ENCODE measurements at places on chromosomes 1 and 21.
A peak's percentile ranks its signal among the peaks of the same experiment; 100 is the strongest.

GRCh38 chr1:219659005-219659600 lies 46.2 kb upstream of the ZC3H11B start:
- peak; percentile 23 for DNase-seq

DNA sequence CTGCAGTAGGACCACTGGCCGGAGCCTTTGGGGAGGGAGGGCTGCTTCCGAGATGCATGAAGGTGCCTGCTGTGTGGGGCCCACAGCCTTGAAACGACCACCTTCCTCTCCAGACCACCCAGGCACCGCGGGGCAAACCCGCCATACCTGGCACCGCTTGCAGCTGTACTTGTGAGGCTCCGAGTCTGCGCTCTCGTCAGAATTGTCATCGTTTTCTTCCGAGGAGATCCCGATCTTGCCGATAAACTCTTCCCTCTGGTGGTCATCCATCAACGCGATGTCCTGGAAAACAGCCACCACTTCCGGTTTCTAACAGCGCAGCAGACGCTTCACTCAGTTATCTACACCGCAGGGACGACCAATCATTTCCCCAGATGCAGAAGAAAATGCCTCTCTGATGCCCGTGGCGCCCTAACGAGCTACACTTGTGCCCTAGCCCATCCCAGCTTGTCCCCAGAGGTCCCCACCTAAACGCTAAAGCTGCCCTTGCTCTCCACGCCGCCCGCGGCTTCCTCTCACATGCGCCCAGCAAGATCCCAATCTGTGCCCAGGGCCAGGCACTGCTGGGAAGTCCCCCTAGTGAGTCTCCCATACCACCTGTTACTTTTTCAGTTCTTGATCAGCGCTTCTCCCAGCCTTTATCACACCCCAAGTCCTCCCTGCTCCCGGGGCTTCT lies 55.0 kb upstream of the RIPK4 start:
- no peak for DNase-seq

DNA sequence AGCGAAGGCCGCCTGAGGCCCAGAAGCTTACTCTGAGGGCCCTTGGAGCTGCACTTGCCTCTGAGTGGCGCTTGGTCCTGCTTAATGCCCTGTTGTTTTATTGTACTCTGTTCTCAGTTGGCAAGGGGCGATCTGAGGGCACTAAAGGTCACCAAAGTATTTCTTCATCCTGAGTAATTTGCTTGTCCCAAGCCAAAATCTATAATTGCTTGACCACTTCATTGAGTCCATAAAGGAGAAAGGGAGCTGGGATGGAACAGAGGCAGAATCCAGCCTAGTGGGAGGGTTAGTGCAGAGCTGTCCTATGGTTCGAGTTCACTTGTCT lies 376 bp upstream of the NUAK2 start:
- no peak for DNase-seq

DNA sequence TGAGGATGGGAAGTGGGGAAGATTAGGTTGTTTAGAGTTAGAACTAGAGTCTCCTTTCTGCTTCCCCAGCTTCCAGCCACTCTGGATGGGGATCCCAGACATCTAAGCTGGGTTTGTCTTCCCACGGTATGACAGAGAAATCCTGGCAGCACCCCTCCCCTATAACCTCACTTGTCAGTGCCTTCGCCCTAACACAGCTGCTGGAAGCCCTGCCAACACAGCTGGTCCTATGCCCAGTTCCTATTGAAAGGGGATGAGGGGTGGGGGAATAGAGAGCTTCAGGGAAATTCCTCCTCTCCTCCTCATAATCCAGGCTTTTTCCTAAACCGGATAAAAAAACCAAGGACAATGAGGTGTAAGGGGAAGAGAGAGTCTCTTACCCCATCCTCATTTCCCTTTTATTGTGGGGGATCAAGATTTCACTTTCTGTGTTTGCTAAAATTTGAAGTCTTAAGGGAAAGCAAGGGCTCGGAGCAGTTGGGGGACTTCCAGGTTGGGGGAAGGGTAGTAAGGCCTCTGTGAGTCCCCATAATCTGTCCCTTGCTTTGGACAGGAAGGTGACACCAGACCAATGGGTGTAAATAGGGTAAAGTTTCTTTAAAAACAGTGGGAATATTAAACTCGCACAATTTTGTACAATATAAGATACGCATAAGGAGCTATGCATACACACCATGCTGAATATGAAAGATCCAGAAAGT lies 590 bp downstream of the TMOD4 start:
- DNase-seq = no peak

DNA sequence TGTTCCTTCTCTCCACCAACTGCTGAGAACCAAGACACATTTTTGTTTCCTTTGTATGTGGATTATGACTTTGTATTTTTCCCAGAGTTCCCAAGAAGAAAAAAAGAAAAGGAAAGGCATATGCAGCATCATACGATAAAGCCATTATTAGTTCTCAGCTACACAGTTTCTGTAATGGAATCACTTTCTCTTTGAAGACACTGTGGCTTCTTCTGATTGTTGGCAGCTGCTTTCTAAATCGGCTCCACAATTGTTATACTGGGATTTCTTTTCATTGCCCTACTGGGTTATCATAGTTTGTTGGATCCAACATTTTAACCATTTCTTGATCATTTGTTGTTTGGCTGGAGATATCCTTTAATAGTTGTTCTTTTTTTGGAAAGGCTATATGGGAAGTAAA lies 89.5 kb upstream of the HIVEP3 start:
- no peak for DNase-seq

- peak; percentile 85 for DNase-seq
Measured at GRCh38 chr1:59029411-59030167, 245.7 kb upstream of the JUN start.

DNA sequence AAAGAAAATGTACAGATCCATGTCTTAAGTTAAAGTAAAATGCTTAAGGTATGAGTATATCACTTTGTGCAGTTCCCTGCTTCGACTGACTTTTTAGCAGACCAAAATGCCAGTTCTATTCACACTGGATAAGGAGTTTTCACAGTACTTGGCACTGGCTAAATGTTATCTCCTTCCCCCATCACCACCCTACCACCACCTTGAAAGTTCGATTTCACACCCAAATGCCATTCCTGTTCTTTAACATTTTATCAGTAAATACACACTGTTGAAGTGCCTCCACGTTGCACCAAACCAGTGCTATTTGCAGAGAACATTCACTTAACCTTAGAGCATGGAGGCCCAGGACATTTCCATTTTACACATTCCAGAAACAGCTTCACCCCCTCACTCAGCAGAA lies 100.0 kb downstream of the URB2 start:
- DNase-seq = no peak

GRCh38 chr1:223229756-223230155 lies 86.7 kb upstream of the TLR5 start:
- no peak for DNase-seq

- DNase-seq = peak; percentile 32
Measured at GRCh38 chr1:51551848-51552296, 32.8 kb upstream of the EPS15 start.

GRCh38 chr1:27372022-27372807 lies 2.4 kb downstream of the FCN3 start:
- DNase-seq = no peak

DNA sequence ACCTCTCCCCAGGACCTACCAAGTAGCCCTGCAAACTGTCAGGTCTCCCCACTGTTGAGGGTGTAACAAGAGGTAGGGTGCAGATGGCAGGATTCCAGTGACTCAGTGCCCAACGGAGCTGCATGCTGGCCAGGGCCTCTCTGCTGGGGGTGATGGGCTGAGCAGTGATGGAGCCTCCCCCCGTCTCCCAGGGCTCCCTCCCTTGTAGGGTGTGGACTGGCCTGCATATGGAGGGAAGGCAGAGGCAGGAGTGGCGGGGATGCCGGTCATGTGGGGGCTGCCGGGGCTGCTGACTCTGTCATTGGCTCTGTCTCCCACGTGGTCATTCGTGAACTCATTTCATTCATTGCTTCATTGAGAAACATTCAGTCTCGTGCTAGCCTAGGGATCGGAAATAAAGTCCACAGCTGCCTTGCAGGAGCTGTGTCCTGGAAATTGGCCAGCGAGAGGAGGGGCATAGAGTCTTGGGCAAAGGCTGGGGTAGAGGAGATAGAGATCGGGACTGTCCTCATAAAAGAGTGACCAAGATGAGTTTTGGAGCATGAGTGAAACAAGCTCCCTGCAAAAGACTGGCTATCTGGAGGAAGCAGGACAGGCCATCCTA lies 22.9 kb upstream of the DISP3 start:
- no peak for DNase-seq

DNA sequence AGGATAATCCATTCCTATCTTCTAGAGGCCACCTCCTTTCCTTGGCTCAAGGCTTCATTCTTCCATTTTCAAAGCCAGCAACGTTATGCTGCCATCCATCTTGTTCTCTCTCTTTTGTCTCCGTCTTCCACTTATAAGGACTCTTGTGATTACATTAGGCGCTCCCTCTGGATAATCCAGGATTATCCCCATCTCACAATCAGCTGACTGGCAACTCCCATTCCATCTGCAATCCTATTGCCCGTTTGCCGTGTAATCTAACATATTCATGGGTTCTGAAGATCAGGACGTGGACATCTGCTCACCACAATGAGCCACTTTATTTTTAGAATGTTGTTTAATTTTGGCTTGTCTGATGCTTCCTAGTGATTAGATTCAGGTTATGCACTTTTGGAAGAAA lies 89.3 kb downstream of the EBNA1BP2 start:
- DNase-seq = no peak

DNA sequence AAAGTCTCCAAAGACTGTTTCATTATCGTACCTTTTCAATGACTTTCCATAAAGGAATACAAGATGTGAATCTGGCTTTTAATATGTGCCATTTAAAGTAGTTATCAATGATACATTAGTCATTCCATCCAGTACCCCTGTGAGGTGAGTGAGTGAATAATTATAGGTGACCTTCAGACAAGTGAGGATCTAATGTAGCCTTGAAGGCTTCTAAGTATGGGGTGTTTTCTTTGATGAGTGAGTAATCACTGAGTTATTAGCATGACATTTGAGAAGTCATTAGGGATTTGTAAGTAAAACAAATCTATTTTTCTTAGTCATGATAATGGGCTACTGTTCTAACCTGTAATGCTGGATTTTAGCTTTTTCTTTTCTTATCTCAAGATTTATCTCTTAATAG lies 831.4 kb downstream of the ADGRL2 start:
- no peak for DNase-seq

GRCh38 chr1:66386712-66387111 lies 147.2 kb upstream of the SGIP1 start:
- no peak for DNase-seq

DNA sequence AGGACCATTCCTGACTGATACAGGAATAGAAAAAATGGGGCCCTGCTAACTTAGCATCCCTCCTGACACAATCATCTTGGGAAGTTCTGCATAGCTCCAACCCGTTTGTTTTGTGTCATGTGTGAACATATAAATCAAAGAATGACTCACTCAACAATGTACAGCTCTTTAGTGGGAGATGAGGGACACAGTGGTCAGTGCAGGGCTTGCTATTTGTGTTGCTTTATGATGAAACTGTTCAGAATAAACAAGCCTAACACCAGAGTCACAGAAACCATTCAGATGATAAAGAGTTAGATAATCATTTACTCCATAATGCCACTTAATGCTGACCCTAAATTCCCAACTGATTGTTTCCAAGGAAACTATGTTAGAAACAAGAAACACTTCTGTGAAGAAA lies 154.2 kb upstream of the ZNHIT6 start:
- no peak for DNase-seq

- DNase-seq = no peak
Measured at GRCh38 chr1:72804541-72804940, 522.2 kb upstream of the NEGR1 start.
